Dorsolateral prefrontal cortex (tissue), 122 donors: ENCODE measurements at places on chromosomes 11 and 22.
A peak's percentile ranks its signal among the peaks of the same experiment; 100 is the strongest.

- no peak for DNase-seq
Observed at GRCh38 chr11:44983786-44984185, 33.1 kb upstream of the TP53I11 start.

DNA sequence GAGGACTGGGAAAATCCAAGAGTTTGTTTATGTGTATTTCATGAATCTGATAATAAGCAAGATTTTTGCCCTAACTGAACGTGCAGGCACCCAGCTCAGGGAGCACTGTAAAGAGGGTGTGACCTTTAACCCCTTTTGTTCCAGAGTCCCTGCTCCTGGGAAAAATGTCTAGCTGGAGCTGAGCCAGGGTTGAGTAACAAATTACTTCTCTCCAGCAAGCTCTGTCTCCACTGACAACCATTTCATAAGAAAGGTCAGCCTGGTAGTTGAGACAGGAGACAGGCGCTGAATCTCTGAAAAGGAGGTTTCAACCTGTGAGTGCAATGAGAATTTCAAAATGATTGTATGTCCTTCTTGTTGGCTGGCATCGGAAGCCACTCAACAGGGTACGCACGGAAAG lies 156.4 kb upstream of the NARS2 start:
- DNase-seq, result no peak

- no peak for DNase-seq
Observed at GRCh38 chr22:27612115-27612514, 189.4 kb downstream of the MN1 start.

GRCh38 chr22:26608129-26608528 lies 9.7 kb downstream of the CRYBB1 start:
- DNase-seq, result no peak

GRCh38 chr22:45179276-45180049 lies 15.7 kb downstream of the NUP50 start:
- no peak for DNase-seq

DNA sequence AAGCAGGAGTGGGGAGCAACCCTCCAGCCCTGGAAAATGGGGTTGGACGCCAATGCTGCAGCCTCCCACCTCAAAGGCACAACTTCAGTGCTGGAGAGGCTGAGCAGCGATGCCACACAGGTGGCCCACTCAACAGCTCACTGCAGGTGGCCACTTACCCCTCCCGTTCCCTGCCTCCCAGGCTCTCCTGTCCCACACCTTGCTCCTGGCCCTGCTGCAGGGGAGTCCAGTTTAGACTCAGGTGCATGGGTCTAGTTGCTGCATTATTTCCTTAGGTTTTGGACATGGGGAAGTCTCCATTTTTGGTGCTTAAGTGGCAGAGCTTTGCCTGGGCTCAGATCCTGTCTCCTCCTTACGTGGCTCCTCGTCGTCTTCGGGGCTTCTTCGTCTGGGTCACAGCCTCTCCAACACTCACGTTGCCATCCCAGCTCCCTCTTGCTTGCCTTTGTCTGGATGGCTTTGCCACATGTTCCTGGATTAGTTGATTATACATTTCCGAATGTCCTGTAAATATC lies 898.3 kb downstream of the BRD1 start:
- DNase-seq, result no peak

DNA sequence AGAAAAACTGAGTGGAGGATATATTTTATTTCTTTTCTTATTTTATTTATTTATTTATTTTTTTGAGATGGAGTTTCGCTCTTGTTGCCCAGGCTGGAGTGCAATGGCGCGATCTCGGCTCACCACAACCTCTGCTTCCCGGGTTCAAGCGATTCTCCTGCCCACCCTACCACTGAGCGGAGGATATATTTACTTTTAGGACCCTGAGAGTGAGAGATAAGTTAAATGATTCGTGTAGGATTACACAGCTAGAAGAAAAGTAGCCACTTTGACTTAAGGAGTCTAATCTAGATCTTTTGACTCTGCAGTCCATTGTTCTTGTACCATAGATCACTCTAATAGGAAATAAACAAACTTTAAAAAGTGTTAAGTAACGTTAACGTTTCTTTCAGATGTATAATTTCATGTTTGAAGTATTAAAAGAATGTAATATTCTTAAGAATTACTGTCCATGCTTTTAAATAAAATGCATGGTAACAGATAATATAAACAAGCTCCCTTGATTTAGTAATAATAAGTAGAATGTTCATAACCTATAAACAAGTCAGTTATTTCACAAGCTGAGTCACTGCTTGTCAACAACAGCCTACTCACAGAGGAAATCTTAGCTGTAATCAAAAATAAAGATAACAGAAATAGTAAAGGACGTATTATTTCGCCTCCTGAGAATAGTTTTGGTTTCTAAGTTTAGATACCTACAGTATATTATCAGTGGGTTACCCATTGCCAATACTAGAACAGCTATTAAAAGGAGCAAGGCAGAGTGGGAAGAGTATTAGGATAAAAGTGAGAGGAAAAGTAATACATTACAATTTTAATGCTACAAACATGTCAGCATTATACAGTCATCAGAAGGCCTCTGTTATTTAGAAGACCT lies 18.6 kb downstream of the USP47 start:
- DNase-seq, result no peak

DNA sequence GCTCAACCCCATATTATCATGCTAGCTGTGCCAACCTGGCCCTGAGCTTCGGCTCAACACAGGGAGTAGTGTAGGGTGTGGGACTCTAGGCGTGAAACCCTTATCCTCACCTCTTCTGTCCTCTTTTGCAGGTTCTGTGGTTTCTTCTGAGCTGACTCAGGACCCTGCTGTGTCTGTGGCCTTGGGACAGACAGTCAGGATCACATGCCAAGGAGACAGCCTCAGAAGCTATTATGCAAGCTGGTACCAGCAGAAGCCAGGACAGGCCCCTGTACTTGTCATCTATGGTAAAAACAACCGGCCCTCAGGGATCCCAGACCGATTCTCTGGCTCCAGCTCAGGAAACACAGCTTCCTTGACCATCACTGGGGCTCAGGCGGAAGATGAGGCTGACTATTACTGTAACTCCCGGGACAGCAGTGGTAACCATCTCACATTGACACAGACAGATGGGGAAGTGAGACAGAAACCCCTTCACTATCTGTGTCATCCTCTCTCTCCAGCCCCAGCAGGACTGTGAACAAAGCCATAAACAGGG lies 76.4 kb downstream of the GGTLC2 start:
- no peak for DNase-seq

- peak; percentile 42 for DNase-seq
Observed at GRCh38 chr22:45441138-45441537, 27.6 kb downstream of the RIBC2 start.

- DNase-seq, result no peak
Observed at GRCh38 chr22:42648017-42648367, 1.2 kb downstream of the CYB5R3 start.

DNA sequence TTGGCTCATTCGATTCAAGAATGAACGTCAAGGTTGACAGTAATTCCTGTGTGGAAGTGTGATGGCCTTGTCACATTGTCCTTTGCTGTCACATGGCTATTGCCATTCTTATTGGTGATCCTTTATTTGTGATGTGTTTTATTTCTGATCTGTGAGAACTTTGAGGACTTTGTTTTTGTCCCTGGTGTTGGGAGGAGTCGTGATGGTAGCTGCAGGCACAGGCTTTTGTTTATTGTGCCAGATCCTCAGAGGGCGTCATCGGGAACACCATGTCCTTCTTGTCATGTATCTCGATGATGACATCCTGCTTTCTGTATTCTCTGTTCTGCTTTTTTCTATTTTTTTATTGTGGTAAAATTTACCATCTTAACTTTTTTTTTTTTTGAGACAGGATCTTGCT lies 5.6 kb downstream of the PICK1 start:
- peak; percentile 80 for DNase-seq

DNA sequence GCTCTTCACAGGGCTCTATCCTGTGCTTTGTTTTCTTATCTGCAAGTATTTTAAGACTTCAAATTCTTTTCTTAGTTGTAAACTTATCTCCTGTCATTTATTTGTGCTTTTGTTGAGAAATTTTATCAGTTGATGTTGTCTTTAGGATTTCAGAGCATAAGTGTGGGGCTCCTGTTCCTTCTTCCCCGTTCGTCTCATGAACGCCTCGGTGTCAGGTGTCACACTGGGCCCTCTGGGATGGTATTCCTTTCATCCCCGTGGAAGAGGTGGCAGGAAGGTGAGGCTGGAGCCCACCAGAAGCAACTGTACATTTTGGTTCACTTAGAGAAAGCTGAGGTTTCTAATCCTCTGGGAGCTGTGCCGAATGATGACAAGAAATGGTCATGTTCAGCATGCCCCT lies 17.9 kb downstream of the NADSYN1 start:
- DNase-seq, result no peak

- DNase-seq, result no peak
Observed at GRCh38 chr11:123853038-123853437, 32.4 kb downstream of the TMEM225 start.

- no peak for DNase-seq
Observed at GRCh38 chr22:41885116-41885515, 29.8 kb downstream of the SHISA8 start.

DNA sequence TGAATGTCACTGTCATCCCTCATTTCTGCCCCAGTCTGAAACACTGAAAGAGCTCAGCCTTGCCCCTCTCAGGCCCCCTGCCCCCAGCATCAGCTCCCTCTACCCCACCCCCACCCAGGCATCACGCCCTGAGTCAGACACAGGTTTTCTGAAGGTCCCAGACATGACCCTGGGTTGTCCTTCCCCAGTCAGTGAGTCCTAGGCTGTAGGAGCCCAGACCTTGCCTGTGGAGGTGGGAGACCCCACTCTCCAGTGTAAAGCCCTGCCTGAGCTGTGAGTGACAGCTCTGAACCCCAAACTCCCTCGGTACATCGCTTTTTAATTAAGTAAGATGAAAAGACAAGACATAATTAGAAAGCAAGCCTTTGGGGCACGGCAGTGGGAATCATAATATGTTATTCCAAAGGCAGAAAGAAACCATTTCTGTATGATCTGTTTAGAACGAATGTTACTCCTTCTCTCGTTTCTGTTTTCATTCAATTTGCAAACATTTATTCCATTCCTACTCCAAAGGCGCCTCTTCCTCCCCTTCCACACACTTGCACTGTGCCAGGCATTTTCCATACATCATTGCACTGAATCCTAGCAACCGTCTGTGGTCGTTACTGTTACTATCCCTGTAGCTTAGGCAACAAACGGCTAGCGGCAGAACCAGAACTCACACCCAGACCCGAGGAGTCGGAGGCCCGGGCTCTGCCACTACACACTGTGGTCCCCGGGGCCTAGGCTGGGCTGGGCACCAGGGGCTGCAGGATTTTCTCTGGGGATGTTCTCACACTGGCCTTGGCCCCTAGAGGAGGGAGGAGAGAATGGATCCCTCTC lies 63.4 kb downstream of the CD6 start:
- DNase-seq, result no peak

- DNase-seq, result no peak
Observed at GRCh38 chr11:3854660-3854976, 846 bp upstream of the STIM1 start.

DNA sequence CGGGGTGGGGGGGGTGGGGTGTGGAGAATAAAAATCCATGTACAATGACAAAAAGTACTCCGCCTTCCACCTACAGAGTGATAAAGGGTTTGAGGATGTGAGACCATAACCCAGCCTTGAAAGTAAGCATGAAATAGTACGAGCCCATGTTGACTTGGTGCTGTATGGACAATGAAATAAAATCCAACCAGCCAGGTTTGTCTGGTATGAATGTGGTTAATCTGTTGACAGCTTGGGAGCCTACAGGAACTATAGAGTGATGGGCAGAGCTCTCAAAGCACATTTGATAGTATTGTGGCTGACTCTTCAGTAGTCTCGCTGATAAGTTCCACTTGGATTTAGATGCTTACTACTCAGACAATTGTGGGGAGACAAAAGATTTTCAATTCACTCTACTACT lies 48.8 kb upstream of the CD44 start:
- DNase-seq, result no peak

GRCh38 chr11:86193297-86194095 lies 51.1 kb upstream of the EED start:
- peak; percentile 25 for DNase-seq

DNA sequence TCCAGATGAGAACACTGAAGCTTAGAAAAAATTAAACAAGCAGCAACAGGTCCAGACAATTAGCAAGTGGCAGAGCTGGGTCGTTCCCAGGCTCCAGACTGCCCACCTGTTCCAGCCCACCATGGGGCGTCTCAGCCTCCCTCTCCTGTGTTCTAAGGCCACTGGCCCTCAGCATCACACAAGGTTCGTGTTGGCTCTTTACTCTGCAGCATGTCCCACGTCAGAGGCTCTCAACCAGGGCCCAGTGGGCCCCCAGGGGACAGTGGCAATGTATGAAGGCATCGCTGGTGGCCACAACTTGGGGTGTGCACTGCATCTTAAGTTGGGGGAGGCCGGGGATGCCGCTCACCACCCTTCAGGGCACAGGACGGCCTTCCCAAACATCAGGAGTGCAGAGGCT lies 6.2 kb downstream of the PDGFB start:
- no peak for DNase-seq

DNA sequence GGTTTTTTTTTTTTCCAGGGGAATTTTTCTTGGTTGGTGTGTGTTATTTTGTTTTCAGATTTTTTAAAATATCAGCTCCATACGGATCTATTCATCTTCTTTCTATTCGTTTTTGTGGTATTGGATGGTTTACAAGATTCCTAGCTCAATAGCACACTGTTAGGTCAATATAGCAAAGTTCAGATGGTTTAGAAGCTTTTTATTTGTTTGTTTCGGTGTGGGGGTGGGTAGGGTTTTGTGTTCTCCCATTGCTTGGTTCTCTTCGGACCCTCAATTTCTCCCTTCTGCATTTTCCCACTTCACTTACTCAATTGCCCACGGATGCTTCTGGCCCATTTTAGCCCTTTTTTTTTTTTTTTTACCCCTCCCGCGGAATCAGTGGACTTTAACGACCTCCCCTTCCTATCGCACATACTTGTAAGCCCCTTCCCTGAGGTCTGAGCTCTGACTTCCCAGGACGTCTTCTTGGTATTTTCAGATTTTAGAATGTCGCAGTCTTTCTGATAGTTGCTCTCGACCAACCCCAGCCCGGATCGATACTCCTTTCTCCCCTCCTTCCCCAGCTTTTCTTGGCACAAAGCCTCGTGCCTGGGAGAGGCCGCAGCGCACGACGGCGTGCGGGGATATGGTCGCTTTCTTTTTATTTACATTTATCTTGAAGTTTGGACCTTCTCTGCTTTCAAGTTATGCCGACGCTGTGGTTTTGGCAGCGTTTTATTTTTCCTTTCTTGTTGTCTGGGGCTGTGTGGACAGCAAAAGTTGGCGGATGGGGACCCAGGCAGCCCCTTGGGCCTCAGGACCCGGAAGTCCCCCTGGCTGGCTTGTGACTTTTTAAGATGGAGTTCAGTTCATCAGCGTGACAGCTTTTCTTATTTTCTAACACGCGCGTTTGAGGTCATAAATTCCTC lies 4.4 kb upstream of the SPDYC start:
- DNase-seq, result no peak
